ENCODE measurements at places on chromosomes 4 and X. TPM values are rescaled to one million over a fixed set of nuclear protein-coding genes. Genes with fewer than 3 reads are reported as not detected.

The GABRG1 gene
- total RNA-seq: not detected

The SPACA5 gene
- total RNA-seq: not detected

The CT45A10 gene
- total RNA-seq: not detected

The TCEAL6 gene
- total RNA-seq: not detected

The PACRGL gene
- total RNA-seq: 46.2 TPM

The ATP10D gene
- 13.3 TPM for total RNA-seq

The CSAG3 gene
- not detected for total RNA-seq

The SOWAHB gene
- not detected for total RNA-seq

The GIMD1 gene
- total RNA-seq: not detected

The GAGE12F gene
- not detected for total RNA-seq

The XAGE1A gene
- not detected for total RNA-seq

The CLGN gene
- 1.6 TPM for total RNA-seq

The PRR32 gene
- not detected for total RNA-seq

The FSTL5 gene
- not detected for total RNA-seq

The PRDM8 gene
- total RNA-seq: 7.0 TPM

The SLC6A14 gene
- 17.9 TPM for total RNA-seq

The MAGEB2 gene
- not detected for total RNA-seq

The MBTPS2 gene
- 9.9 TPM for total RNA-seq

The SPANXC gene
- not detected for total RNA-seq

The S100P gene
- 0.98 TPM for total RNA-seq

The DSPP gene
- not detected for total RNA-seq

The PF4V1 gene
- not detected for total RNA-seq

The PPM1K gene
- 26.2 TPM for total RNA-seq

The KLHL4 gene
- total RNA-seq: 0.66 TPM

The HTN1 gene
- not detected for total RNA-seq

The IL21 gene
- not detected for total RNA-seq

The PPP2R2C gene
- 0.16 TPM for total RNA-seq

The MAGEB1 gene
- total RNA-seq: not detected

The PCDH11X gene
- total RNA-seq: not detected

The ASB9 gene
- 2.2 TPM for total RNA-seq

The RAB39B gene
- 0.32 TPM for total RNA-seq

The RHOXF1 gene
- total RNA-seq: 1.9 TPM

All from breast epithelium (tissue), 4 donors.